Sigmoid colon (tissue), 7 donors: ENCODE measurements at places on chromosomes 4 and X. TPM values are rescaled to one million over a fixed set of nuclear protein-coding genes. Genes with fewer than 3 reads are reported as not detected.
A peak's percentile ranks its signal among the peaks of the same experiment; 100 is the strongest.

- DNase-seq = no peak
Measured at GRCh38 chr4:176259330-176260090, 9.5 kb downstream of the ASB5 start.

DNA sequence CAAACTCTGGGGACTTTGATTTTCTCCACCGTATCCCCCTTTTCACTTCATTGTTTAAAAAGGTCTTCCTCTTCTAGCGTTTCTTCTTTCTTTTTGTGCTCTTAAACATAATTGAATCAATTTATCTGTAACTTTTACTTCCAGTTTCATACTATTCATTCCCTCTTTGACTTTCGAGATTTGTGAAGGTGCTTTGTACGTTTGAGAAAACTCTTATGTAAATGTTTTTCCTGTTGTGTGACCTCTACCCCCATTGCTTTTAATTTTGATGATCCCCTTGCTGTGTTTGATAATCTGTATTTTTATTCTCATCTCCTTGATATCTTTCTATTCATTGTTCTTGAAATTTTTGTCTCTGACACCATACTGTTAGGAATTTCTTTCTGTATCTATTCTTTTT is 4.8 kb downstream of the USP38 start:
- no peak for DNase-seq

GRCh38 chr4:147782087-147782781 is 50.3 kb downstream of the ARHGAP10 start:
- DNase-seq = no peak

GRCh38 chrX:97629597-97629985 is 745.9 kb downstream of the RPA4 start:
- no peak for DNase-seq

RELL1 gene
- 38.8 TPM for total RNA-seq

GRCh38 chr4:72449705-72450104 is 119.3 kb downstream of the ADAMTS3 start:
- DNase-seq = no peak

- DNase-seq = no peak
Measured at GRCh38 chr4:141730805-141731204, 94.4 kb downstream of the IL15 start.

GRCh38 chr4:105318486-105318885 is 155.4 kb downstream of the PPA2 start:
- no peak for DNase-seq

OPN1MW3 gene
- not detected for total RNA-seq

DNA sequence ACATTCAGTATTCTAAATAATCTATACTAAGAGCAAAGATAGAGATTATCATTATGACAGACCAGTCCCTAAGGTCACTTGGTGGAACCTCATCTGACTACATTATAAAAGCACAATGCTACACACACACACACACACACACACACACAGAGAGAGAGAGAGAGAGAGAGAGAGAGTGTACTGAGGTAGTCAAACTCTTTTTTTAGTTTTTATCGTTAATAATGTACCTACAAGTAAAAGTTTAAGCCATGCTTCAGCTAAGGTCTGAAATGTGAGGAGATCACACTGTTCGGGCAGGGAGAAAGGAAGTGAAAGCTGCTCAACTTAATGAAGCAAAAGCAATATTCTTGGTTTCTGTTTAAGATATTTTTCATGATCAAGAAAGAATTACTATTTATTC is 75.8 kb upstream of the CCDC160 start:
- no peak for DNase-seq

GRCh38 chrX:1576201-1576992 is 15.0 kb upstream of the AKAP17A start:
- DNase-seq = no peak

XKRX gene
- not detected for total RNA-seq

- DNase-seq = no peak
Measured at GRCh38 chr4:94934201-94934600, 176.4 kb downstream of the BMPR1B start.

- peak; percentile 74 for DNase-seq
Measured at GRCh38 chr4:139988863-139989765, 164.9 kb downstream of the MAML3 start.

RHOXF1 gene
- 1.3 TPM for total RNA-seq

DNA sequence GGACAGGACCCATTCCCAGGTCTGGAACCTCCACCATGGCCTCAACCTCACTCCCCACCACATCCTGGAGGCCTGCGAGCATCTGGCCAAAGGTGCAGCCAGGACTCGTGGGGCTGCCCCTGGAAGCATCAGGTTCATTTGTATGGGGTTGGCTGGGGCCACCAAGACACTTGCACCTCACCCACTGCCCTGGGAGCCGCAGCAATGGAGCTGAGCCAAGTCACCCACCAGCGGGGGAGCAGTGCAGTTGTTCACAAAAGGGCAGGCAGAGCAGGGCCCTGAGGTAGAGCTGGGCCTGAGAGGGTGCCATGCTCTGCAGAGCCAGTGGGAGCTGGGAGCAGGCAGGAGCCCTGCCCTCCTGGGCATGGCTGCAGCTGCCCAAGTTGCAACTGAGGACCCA is 163.5 kb downstream of the FAM47A start:
- no peak for DNase-seq

VCX gene
- total RNA-seq = not detected

- DNase-seq = no peak
Measured at GRCh38 chr4:40186665-40187014, 10.2 kb upstream of the RHOH start.
